Ovary (tissue), 10 donors: ENCODE measurements at places on chromosomes 6 and 20. TPM values are rescaled to one million over a fixed set of nuclear protein-coding genes. Genes with fewer than 3 reads are reported as not detected.
A peak's percentile ranks its signal among the peaks of the same experiment; 100 is the strongest.

DNA sequence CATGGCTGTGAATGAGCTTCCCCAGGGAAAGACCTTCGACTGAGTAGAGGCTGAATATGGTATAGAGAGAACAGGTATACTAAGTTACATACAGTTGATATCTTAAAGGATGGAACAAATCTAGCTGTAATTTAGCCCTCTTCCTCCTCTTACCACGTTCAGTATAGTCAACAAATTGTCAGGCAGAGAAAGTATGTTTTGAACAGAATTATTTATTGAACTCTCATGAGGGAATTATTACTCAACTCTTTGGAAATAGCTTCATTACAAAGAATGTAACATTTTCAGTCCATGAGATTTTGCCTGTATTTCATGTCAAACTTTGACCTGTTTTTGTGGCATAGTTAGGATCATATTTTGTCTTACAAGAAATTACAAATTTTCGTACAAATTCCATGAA is 63.0 kb downstream of the SH3BGRL2 start:
- H3K4me3 ChIP-seq: no peak overlapping the region
- no peak overlapping the region for H3K27ac ChIP-seq
- no peak for DNase-seq
- no peaks in the 10 kb centered on the region for H3K4me1 ChIP-seq

DNA sequence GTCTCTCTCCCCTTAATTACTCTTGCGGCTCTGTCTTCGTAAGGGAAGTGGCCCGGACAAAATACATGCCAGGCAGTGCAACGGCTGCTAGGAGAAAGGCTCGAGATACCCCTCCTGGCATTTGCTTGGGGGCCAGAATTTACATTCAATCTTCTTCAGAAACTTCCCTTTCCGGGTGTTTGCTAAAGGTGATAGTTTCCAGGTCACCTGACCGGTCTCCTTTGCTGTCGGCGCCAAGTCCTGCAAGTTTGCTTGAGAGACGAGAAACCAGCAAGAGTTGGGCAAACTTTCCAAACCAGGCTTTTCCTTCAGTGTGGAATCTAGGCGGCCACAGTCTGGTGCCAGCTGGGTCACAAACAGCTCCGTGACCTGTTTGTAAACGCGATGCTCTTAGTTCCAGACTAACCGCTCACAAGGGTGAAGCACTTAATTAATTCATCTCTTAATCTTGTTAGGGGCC is 563 bp upstream of the SRSF3 start:
- peak overlapping the region; percentile 93 for H3K27ac ChIP-seq
- peak overlapping the region; percentile 79 for H3K4me3 ChIP-seq
- H3K4me1 ChIP-seq: peaks cover 7% of the 10 kb centered on the region
- no peaks in the 10 kb centered on the region for H3K36me3 ChIP-seq
- no peaks in the 10 kb centered on the region for H3K27me3 ChIP-seq

DNA sequence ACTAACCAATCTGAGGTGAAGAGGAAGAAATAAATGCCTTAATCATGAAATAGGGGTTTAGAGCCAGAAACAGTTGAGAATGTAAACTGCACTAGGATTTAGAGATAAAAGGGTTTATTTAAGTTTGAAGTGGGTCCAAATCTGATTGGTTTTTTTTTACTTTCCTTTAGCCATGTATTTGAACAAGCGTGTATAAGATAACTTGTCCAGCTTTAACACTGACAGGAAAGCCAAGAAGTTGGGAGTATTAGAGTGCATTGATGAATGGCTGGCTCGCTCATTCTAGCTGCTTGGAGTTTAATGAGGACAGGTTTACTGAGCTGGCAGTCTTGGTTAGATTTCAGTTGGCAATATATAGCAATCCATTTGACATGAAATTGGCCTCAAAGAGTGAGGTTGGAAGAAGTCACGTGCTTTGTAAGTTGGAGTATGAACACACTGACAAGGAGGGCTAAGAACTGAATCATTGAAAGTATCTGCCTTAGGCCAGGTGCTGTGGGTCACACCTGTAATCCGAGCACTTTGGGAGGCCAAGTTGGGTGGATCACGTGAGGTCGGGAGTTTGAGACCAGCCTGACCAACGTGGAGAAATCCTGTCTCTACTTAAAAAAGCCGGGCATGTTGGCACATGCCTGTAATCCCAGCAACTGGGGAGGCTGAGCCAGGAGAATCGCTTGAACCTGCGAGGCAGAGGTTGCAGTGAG is 13.7 kb downstream of the SRSF3 start:
- peak; percentile 12 for DNase-seq
- H3K36me3 ChIP-seq: no peaks in the 10 kb centered on the region
- no peaks in the 10 kb centered on the region for H3K27me3 ChIP-seq
- no peak overlapping the region for H3K4me3 ChIP-seq
- H3K4me1 ChIP-seq: peaks cover 12% of the 10 kb centered on the region
- peak overlapping the region; percentile 17 for H3K27ac ChIP-seq

DNA sequence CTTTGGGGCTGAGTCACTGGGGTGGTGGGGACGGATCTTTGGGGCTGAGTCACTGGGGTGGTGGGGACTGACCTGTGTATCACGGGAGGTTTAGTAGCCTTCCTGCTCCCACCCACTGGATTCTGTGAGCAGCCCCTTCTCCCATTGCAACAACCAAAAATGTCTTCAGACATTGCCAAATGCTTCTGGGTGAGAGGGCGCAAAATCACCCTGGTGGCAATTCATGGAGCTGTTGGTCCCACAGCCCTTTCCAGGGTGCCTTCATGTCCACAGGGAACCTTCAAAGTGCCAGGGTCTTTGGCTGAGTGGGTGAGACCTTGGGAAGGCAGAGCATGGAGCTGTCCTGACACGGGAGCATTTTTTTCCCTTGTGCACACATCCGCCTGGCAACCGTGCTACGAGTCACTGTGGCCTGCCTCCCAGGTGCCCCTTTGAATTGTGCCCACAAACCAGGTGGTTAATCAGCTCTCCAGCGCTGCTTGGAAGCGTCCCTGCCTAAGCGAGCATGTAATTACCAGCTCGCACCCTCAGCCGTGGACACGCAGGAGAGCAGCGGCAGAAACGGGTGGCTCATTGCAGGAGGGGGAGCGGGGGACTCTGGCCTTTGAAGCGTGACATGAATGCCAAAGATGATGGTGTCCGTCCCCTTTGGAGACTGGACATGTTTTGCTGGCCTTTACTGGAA is 27.4 kb upstream of the APCDD1L start:
- no peaks in the 10 kb centered on the region for H3K36me3 ChIP-seq
- H3K4me3 ChIP-seq: no peak overlapping the region
- H3K27me3 ChIP-seq: no peaks in the 10 kb centered on the region

The GNMT gene
- 0.57 TPM for total RNA-seq

The CDH26 gene
- total RNA-seq: 0.12 TPM
